ENCODE measurements at places on chromosomes 6 and 20.

DNA sequence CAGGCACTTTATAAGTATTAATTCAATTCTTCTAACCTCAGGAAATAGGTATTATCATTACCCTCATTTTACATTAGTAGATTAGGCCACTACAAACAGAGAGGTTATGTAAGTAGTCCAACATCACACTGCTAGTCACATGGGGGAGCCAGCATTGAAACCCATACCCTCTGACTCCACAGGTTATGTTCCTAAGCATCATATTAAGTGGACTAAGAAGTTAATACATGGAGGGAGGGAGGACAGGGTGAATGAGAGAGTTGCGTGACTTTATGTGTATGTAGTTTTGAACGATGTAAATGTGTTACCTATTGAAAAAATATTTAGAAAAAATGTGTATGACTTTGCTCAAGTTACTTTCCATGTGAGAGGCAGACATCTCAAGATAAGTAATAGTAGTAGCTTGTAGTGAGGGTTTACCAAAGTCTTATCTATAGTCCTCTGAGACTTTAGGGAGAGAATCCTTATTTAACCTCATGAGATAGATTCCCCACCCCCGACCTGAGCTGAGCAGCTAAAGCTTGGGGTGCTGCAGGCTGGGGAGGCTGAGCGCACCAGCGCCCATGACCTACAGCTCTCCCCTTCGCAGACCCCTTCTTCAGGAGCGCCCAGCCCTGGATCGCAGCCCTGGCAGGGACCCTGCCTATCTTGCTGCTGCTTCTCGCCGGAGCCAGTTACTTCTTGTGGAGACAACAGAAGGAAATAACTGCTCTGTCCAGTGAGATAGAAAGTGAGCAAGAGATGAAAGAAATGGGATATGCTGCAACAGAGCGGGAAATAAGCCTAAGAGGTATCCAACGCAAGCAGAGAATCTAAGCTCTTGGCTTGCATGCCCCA, 7.5 kb downstream of the BTN3A2 start:
- DNase-seq: no peak

DNA sequence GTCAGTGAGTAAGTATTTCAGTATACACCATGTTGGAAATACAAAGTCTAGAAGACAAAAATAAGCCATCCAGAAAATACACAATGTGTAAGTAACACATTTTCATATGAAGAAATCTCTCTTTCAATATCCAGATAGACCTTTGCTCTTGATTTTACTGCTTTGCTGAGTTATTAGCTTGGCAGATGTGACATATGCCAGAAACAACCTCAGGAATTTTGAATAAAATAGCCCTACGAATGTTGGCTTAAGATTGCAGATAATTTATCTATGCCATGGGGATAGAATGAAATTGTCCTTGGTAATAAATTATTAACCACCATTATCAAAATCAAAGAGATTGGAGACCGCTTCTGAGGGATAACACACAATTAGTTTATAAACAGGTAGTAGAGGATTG, 1036.9 kb upstream of the EPHA7 start:
- DNase-seq: no peak

DNA sequence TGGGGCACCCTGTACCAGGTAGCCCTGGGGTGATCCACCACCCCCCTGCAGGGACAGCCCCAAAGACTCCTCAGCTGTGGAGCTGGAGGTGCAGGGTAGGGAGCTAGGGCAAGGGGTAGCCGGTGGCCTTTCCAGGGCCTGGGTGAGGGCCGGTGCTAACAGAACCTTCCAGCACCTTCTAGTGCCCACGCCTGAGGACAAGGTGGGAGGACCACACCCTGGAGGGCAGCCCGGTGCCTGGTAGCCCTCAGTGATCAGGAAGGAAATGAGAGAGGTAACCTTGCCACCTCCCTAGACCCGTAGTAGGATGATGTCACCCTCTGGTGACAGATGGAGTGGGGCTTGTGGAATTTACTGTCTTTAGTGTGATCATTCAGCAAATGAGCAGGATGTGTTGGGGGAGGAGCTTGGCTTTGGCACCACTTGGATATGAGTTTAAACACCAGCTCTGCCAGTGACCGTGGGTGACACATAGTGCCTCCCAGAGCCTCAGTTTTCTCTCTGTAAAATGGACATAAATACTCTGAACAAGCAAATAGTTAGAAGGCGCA, 187.7 kb downstream of the NFATC2 start:
- DNase-seq: no peak

GRCh38 chr6:28816909-28817807, 106.6 kb downstream of the TRIM27 start:
- DNase-seq: peak; percentile 79

DNA sequence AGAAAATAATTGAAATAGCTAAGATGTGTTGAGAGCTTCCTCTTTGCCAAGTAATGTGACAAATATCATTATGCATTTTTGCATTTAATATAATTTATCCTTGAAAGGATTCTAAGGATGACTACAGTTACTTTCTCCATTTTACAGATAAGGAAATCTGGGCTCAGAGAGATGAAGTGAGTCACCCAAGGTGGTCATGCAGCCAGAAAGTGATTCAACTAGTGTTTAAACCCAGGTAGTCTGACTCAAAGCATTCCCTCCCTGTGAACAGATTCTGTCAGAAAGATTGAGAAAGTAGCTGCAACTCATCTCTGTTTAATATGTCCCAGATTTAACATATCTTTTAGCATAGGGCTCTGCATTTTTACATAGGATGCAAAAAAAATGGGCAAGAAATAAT, 28.1 kb downstream of the NRSN1 start:
- peak; percentile 47 for DNase-seq

- no peak for DNase-seq
Observed at GRCh38 chr6:52000064-52000463, 87.3 kb downstream of the PKHD1 start.

GRCh38 chr6:48747040-48747439, 636.0 kb upstream of the PTCHD4 start:
- DNase-seq: no peak

GRCh38 chr20:45963059-45964005, 8.7 kb downstream of the ZNF335 start:
- DNase-seq: peak; percentile 53

- no peak for DNase-seq
Observed at GRCh38 chr6:44143731-44144130, 14.9 kb upstream of the CAPN11 start.

- DNase-seq: no peak
Observed at GRCh38 chr20:59265298-59265697, 35.1 kb upstream of the EDN3 start.

GRCh38 chr6:16248271-16248853, 10.0 kb downstream of the GMPR start:
- no peak for DNase-seq

DNA sequence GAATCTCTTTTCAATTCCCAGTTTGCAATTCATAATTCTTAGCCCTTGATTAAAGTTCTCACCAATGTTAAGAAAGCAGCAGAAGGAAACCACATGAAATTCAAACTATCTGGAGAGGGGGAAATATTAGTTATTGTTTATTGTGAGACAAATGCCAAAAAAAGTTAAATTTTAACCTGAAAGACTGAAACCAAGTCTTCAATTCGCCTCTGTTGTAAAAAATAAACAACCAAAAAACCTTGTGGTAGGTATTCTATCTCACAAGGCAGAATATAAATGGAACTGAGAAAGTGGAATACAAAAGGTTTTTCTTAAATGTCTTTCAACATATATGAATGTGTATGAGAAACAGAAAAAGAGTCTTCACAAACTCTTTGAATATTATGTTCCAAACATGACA, 24.8 kb downstream of the TMX4 start:
- DNase-seq: no peak

- DNase-seq: no peak
Observed at GRCh38 chr20:3106658-3107463, 22.3 kb upstream of the AVP start.

- DNase-seq: no peak
Observed at GRCh38 chr20:58171796-58172425, 56.5 kb downstream of the ANKRD60 start.

- no peak for DNase-seq
Observed at GRCh38 chr20:40691566-40692239, 2.7 kb upstream of the MAFB start.

DNA sequence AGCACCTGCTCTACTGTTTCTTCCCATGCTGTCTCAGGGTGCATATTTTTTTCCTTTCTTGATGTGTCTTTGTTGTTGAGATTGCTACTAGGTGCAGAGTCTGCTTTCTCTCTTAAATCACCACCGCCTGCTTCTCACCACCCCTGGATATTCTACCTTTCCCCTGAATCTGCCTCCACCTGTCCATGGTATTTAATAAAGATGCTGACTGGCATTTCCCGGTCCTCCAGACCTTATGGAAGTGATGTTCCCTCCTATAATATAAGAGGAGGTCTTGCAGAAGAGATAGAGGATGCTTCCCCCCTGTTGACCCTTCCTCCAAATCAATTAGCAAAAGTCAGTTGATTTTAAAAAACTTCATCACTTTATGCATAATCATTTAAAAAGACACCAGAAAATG, 107.9 kb upstream of the IYD start:
- no peak for DNase-seq

DNA sequence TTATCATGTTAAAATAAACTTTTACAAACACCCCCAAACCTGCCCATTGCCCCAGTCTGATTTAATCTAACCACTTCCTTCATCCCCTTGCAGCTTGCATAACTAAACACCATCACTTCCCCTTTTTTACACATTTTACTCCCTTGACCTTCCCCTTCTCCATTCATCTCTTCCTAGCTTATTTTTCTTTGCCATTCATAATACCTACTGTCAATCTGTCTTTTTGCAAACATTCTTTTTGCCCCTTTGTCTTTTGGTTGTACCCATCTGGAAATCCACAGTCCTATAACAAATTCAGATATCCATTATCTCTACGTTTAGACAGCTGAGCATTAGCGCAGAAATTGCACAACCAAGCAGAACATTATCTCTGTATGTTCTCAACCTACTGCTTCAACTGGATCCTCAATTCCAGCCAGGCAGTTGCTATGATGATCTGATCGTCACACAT, 51.2 kb downstream of the C6orf52 start:
- no peak for DNase-seq

DNA sequence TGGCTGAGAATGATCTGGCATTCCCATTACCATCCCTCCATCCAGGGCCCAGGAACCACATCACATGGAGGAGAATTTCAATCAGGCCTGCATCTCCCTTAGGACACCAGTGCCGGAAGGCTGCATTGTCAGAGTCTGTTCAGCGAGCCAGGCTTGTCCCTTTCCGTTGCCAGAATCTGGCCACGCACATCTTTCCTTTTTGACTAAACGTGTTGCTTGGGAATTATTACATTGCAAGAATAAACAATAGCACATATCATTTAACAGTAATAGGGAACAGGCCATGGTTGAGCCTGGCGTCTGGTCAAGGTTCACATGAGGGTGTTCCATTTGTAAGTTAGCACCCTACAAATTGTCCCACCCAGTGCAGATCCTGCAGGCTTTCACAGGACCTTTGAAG, 42.8 kb downstream of the SOBP start:
- no peak for DNase-seq

DNA sequence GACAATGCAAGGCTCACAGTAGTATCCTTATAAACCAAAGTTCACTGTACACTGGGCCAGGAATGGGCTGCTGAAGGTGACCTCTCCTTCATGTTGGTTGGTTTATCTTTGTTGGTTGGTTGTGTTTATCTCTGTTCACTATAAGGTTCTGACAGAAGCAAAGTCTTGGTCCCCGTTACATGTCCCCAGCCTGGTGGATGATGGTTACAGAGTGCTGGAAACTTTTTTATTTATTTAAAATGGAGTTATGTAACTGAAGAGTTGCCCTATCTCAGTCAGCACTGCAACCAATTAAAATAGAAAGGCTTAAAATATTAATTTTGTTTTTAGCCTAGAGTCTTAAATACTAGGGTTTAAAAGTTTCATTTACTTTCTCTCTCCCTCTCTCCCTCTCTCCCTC, 100.6 kb downstream of the SLC16A10 start:
- no peak for DNase-seq

- no peak for DNase-seq
Observed at GRCh38 chr6:150086026-150086425, 17.1 kb upstream of the ULBP3 start.

DNA sequence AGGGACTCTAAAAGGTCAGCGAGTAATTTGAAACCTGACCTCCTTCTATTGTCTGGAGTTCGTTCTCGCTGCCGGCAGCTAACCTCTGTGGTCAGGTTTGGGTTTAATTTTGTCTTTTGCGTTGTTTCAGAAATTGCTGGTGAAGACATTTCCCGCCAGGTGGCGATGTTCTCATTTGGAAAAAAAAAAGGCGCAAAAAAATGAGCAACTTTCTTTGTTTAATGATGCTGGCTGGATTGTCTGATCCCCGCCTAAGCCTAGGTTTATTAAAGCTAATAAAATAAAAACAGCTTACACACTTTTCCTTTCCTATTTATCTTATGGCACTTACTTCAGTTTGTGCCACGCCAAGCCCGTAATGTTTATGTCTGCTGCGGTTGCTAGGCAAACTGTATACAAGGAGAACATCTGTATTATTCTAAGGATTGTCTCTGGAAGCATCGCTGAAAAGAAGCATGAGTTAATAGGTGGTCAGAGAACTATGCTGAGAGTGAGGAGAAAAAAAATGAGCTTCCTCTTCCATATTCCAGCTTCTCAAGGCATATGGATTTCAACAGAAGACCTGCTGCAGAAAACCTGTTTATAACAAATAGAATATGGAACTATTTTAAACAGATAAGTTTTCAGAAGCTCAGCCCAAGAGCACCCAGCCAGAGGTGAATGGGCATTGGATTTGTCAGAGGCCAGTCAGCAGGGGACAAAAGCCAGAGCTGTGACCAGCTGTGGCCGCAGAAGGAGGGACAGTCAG, 205.7 kb downstream of the DOK5 start:
- DNase-seq: peak; percentile 76
